ENCODE measurements at places on chromosomes 7 and 10. TPM values are rescaled to one million over a fixed set of nuclear protein-coding genes. Genes with fewer than 3 reads are reported as not detected.

GRCh38 chr10:3123571-3124411 is 48.8 kb downstream of the PITRM1 start:
- DNase-seq, result no peak

DNA sequence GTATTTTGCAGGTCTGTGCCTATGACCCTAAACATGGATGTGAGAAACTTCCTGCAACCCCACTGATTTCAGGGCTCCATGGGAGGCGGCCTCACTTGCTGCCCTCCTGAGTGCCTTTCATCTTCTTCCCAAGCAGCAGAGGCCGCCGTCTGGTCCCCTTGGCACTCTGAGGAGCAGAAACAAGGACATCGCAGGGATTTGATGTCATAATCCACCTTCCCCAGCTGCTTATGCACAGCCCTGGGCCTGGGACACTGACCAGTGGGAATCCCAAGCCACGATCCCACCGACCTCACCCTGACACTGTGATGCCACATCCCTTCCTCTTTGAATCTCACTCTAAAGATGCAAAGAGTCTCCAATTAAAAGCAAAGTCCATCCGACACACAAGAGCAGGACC is 7.7 kb downstream of the CAMK2G start:
- no peak for DNase-seq

GRCh38 chr7:80902716-80903308 is 16.0 kb downstream of the SEMA3C start:
- no peak for DNase-seq

DNA sequence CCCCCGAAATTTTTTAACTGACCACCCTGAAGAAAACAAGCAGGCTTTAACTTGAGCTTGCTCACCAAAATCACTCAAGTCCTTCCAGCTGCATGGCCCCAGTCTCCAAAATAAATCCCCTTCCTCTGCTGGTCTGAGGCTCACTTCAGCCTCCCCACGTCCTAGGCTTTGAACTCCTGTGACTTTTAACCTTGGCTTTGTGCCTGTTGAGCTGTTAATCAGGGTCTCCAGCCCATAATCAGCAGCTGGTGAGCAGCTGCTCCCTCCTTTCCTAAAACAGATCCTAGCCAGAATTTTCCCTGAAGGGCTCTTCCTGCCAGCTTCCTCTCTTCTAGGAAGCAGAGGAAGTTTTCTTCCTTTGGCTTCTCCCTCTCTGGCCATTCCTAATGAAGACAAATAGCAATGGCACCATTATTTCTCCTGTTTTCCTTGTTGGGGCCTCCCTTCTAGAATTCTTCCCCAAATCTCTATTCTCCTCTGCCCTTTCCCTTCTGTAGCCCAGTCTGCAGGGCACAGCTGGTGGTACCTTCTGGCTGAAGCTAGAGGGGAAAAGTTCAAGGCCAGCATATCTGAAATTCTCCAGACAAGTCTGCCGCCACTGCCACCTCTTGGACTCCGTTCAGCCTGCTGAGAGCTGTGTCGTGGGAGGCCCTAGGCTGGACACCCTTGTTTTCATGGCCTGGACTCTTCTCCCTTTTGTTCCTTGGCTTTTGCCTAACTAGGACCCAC is 152.1 kb downstream of the NOC3L start:
- peak; percentile 15 for DNase-seq

- DNase-seq, result no peak
Observed at GRCh38 chr7:156620291-156620675, 20.3 kb upstream of the RNF32 start.

GRCh38 chr10:14478604-14479003 is 147.9 kb upstream of the FRMD4A start:
- DNase-seq, result peak; percentile 79

GRCh38 chr7:135710417-135711138 is 17.4 kb downstream of the SLC13A4 start:
- no peak for DNase-seq

The ADRA2A gene
- 0.24 TPM for total RNA-seq

- DNase-seq, result peak; percentile 52
Observed at GRCh38 chr7:159027789-159028507, 116.7 kb downstream of the VIPR2 start.

DNA sequence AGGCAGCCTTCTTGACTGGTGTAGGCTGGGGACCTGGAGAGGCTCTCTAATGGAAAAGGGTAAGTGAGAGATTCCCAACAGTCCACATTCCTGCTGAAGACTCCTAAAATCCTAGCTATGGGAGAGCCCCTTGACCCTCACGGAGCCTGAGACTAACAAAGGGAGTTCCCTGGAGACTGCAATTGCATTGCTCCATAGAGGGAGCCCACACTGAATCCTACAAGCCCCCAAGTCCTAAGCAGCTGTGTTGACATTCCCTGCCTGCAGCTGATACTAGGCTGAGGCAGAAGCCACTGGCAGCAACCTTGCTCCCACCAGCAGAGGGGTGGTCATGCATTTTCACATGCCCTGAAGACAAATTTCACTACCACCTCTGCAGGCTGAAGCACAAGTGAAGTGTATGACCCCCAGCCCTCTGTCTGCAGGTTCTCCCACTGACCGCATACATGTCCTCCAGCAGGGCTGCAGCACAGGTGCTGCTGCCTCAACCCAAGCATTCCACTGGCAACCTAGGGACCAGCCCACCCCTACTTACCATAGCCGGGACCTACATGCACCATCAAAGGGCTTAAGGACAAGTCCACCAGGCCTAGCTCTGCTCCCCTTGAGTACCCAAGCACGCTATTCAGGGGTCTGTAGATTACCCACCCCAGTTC is 130.3 kb upstream of the SLC13A1 start:
- DNase-seq, result no peak

DNA sequence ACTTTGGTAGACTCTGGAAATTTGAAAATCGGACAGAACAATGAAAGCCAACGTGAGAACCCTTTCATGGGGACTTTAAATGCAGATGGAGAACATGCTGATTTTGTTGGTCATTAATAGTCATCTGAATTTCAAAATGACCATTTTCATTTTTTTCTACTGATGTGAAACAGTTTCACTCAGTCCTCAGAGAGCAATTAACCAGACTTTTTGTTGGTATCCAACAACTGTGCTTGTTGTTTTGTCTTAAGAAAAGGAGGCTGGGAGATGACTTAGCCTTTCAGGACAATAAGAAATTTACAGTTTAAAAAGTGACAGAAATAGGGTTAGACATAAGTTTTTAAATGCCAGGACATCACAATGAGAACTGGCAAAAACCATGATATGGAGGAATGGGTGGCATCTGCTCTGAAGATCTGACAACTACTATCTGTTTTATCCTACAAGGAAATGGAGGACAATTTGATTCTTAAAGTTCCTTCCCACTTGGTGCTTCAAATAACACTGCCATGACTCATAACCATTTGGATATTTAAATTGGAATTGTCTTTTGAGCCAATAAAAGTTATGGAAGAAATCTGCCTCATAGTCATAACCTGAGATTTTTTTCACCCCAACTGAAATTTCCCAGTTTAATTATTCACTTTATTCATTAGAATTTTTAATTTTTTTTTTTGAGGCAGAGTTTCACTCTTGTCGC is 87.2 kb upstream of the HPS1 start:
- no peak for DNase-seq

DNA sequence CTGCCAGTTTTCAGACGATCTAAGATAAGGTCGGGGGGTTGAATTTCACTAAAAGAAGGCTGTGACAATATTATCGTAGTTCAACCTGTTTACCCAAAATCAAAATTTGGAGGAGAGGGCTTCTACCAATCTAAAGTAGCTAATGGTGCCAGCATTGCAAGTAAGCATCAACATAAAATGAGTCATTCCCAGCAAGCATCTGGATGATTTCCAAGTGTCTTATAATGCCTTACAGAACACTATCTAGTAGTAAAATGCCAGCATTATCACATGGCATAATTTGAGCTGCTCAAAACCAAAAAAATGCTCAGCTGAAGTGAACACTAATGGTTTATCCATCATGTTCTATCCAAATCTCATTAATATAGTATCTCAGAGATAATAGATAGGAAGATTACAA is 1193.9 kb downstream of the DNAJB9 start:
- DNase-seq, result no peak

GRCh38 chr10:69466158-69466490 is 14.9 kb downstream of the TSPAN15 start:
- no peak for DNase-seq

The WNT8B gene
- total RNA-seq, result 0.72 TPM

DNA sequence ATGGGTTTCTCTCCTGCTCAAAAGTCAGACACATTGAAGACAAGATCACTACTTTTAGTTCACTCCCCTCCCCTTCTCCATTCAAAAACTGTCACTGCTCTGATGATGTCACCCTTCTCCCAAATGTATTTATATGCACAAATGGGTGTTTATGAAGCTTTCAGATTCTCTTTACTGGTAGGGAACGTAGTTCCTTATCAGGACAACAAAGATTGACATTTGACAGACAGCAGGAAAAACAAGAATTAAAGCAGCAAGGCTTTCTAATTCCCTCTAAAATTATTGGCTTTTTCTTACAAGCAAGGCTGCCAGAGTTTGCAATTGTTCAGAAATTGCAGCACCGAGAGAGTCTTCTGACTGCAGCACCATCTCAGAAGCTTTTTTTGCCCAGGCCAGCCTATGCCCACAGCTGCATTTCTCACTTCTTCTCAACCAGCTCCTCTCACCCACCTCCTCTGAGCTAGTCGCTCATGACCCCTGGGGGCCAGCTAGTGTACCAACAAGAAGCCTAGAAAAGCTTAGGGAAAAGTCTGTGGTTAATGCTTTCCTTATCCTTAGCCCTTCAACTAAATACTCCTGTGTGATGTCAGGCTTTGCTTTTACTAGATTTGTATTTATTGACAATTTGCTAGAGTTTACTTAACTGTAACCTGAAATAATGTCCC is 265.1 kb downstream of the HTR7 start:
- DNase-seq, result peak; percentile 79

DNA sequence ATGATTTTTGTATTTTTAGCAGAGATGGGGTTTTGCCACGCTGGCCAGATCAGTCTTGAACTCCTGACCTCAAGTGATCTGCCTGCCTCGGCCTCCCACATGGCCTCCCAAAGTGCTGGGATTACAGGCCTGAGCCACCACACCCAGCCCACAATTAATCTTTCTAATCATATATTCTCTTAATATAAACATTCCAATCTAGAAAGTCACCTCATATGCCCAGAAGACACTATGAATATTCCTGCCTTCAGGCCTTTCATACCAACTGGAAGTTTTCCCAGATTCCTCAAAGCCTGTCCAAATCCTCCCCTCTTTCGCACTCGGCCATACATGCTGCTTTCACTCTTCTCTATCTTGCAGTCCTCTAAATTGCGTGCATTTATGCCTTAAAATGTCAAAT is 32.6 kb downstream of the PDZD8 start:
- DNase-seq, result peak; percentile 88

The GPC2 gene
- 0.72 TPM for total RNA-seq

The PLCE1 gene
- total RNA-seq, result 47.4 TPM

The SRRM3 gene
- total RNA-seq, result 3.1 TPM

- no peak for DNase-seq
Observed at GRCh38 chr10:69498711-69499471, 47.6 kb downstream of the TSPAN15 start.

The SYT15B gene
- 8.2 TPM for total RNA-seq

DNA sequence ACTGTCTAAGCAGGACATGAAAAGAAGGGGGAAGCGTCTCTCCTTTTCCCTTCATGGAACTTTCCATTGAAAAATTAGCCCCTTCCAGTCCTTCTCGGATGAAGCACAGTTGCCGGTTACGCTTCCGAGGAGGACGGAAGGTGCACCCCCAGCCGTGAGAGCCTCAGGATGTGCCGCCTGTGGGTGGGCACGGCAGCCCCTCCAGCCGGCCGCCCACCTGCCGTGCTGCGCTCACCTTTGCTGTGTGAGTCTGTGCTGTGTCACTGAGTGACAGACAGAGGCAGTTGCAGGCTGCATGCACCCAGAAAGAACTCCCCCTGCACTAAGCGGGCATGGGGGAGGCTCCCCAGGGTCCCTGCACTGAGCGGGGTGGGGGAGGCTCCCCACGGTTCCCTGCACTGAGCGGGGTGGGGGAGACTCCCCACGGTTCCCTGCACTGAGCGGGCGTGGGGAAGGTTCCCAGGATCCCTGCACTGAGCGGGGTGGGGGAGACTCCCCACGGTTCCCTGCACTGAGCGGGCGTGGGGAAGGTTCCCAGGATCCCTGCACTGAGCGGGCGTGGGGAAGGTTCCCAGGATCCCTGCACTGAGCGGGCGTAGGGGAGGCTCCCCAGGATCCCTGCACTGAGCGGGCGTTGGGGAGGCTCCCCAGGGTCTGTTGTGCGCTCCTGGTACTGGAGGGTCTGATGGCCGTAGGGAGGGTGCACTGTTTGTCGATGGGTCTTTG is 74.2 kb downstream of the DNAJB6 start:
- no peak for DNase-seq

DNA sequence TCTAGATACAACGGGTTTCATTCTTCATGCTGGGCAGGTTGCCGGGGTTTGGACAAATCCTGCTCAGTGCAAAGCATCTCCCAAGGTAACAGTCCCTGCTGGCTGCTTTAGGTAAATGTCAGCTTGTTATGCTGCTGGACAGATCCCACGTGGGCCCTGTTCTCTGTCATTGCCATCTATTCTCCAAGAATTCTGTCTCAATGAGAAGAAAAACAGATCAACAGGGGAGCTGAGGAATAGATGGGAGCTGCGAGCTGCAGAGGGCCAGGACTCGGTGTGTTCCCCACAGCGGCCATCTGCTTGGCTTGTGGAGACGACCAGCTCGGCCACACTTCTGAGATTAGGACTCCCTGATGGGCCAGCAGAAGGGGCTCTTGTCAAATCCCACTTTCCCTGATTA is 235.2 kb downstream of the DPP6 start:
- DNase-seq, result no peak

- DNase-seq, result no peak
Observed at GRCh38 chr10:101766753-101767599, 8.9 kb downstream of the FGF8 start.

The ADAP1 gene
- total RNA-seq, result 13.5 TPM

The SNCG gene
- 5.3 TPM for total RNA-seq

- DNase-seq, result no peak
Observed at GRCh38 chr10:82397854-82398253, 522.9 kb downstream of the NRG3 start.

GRCh38 chr7:128347647-128348097 is 4.0 kb upstream of the RBM28 start:
- peak; percentile 70 for DNase-seq

- no peak for DNase-seq
Observed at GRCh38 chr10:21532694-21533466, 1.2 kb upstream of the MLLT10 start.

DNA sequence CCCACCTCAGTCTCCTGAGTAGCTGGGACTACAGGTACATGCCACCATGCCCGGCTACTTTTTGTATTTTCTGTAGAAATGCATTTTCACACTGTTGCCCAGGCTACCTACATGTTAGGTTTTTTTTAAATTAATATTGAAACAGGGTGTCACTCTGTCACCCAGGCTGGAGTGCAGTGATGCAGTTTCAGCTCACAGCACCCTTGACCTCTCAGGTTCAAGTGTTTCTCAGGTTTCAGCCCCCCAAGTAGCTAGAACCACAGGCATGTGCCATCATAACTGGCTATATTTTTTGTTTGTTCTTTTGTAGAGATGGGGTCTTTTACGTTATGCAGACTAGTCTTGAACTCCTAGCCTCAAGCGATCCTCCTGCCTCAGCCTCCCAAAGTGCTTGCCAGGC is 32.4 kb upstream of the ZMIZ2 start:
- DNase-seq, result no peak

- no peak for DNase-seq
Observed at GRCh38 chr10:11639849-11640764, 28.7 kb upstream of the USP6NL start.

The POP7 gene
- total RNA-seq, result 20.7 TPM

GRCh38 chr10:3419719-3420495 is 247.3 kb upstream of the PITRM1 start:
- DNase-seq, result no peak

Data from umbilical cord (tissue), 2 donors.